ENCODE measurements at places on chromosomes 2 and 18.

GRCh38 chr2:99867770-99868169 lies 274.6 kb downstream of the AFF3 start:
- no peak for DNase-seq

DNA sequence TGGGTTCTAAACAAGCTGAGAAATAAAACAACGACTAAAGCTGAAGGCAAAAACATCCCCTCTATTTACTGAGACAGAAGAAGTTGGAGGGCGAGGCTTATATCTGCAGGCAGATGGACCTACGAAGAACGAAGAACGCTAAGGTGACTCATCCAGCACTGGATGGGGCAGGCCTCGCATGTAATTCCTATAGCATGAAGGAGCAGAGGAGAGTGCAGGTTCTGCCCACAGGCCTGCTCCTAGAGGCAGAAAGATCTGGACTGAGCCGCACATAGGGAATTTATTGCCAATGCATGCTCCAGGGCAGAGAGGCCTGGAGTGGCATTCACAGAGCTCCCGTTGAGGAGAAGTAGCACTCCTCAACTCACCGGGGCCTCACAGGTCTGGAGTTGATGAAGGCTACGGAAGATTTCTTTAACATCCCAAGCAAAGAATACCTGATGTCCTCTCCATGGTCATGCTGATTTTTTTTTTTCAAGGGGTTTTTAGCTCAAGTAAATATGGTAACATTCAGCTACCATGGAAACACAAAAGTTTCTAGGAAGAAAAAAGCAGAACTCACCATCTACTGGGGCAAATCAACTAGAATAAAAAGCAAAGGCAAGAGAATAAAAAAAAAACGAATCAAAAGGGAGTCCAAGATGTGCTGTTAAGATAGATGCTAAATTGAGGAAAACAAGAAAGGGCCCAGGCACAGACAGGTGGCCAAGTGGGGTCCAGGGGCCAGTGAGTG lies 10.4 kb upstream of the METTL21A start:
- no peak for DNase-seq

GRCh38 chr18:47944972-47945852 lies 14.8 kb upstream of the SMAD2 start:
- DNase-seq: no peak

DNA sequence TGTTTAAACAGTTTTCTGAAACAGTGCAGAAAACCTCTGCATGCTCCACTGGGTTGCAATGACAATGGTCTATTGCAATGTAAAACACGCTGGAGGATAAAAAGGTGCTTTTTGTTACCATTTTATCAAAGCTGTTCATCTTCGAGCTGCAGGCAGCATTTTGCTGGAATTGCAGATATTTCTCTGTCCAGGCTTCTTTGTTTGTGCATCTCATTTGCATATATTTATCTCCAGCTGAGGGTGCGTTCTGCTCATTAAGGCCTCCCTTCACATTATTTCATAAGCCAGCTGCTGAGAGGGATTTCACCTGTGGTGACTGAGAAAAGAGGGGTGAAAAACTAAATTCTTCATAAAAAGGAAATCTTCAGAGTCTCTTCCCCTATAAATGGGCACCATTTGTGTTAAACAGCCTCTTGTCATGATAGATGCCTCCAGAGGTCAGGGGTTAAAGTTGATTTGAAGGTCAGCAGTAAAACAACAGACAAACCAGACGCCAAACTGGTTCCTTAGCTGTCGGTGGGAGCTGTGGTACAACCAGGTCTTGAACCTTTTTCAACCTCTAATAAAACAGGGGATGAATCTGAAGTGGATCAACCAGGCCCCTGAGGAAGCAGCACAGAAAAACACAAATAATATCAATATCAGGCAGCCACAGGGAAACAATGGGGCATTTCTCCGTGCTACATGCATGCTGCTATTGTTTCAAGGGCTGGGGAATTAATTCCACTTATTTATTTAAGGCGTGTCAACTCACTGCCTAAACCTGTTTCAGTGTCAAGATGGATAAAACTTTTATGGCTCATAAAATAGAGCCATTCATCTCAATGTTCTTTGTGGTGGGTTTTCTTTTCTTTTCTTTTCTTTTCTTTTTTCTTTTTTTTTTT lies 265.1 kb downstream of the MEIS1 start:
- no peak for DNase-seq

DNA sequence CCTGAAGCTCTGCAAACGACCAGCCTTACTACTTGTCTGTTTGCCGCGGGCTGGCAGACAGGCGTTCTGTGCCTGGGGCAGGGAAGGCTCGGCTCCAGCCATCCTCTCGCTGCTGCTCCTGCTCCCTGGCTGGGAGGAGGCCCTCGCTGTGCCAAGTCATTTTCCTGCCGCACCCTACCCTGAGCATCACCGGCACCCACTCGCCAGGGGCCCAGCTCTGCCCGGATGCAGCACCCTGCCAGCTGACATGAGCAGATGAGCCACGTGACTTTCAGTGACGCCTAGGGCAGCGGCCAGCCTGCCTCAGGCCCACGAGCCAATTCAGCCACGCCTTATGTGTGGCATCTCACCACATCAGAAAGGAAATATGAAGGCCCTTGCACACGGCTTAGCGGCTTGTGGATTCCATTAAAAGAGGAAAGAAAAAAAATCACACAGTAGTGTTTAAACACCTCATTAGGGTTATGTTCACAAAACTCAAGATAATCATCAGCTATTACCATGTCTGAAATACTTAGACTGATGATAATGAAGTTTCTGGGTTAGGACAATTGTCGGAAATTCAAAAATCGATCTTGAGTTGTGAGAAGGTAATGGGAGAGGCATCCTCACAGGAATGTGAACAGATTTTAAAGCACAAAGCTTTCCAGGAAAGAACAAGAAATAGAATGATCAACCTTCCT lies 250.5 kb downstream of the TWIST2 start:
- no peak for DNase-seq

- DNase-seq: no peak
Measured at GRCh38 chr2:75560768-75561565, at the start of gene EVA1A. TSS of gene EVA1A (minus strand) at chr2:75560939. CDS start at chr2:75518140, 42,799 bp downstream.

- DNase-seq: peak; percentile 68
Measured at GRCh38 chr2:226791056-226791486, 8.5 kb downstream of the IRS1 start.

DNA sequence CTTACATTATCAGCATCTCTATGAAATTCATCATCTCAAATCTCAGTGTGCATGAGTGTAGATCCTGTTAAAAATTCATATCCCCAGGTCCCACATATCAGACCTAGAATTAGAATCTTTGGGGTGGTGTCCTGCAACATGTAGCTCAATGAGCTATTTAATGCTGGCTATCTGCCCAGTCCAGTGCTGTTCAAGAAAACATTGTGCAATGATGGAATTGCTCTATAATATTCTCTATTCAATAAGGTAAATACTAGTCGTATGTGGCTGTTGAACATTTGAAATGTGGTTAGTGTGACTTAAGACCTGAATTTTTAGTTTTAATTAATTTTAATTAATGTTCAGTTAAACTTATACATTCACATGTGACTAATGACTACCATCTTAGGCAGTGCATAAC lies 127.4 kb downstream of the NOL4 start:
- DNase-seq: no peak

GRCh38 chr2:239241431-239241960 lies 159.3 kb downstream of the HDAC4 start:
- no peak for DNase-seq
